ENCODE measurements at places on chromosomes 5 and 9. TPM values are rescaled to one million over a fixed set of nuclear protein-coding genes. Genes with fewer than 3 reads are reported as not detected.

The OR13C4 gene
- not detected for total RNA-seq

The GFPT2 gene
- total RNA-seq, result 125 TPM

DNA sequence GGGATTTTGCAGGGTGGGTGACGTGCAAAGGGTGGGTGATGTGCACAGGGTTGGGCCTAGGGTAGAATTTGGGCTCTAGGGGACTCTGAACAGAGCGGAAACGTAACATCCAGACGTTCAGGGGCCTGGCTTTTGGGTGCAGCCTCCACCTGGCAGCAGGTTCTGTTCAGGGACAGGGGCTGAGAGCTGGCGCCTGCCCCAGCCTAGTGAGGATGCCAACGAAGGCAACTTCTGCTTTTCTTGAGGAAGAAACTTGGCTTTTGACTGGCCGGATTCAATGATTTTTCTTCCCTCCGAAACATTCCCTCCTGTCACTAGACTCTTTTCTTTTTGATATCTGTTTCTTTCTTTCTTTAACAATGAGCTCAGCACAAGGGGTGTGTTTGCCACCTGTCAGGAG lies 38.6 kb upstream of the SLC6A19 start:
- no peak for DNase-seq

DNA sequence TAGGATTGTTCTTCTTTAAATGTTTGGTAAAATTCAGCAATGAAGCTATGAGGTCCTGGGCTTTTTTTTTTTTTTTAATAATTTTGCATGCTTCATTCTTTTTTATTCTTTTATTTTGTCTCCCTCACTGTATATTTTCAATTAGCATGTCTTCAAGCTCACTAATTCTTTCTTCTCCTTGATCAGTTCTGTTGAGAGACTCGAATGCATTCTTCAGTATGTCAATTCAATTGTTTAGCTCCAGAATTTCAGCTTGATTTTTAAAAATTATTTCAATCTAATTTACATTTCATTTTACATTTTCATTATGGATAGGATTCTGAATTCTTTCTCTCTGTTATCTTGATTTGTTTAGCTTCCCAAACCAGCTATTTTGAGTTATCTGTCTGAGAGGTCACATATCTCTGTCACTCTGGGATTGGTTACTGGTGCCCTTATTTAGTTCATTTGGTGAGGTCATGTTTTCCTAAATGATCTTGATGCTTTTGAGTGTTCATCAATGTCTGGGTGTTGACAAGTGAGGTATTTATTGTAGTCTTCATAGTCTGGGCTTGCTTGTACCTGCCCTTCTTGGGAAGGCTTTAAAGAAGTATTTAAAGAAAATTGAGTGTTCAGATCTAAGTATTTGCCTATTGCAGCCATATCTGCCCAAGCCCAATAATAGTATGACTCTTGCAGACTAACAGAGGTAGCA lies 9.1 kb downstream of the LURAP1L start:
- no peak for DNase-seq

DNA sequence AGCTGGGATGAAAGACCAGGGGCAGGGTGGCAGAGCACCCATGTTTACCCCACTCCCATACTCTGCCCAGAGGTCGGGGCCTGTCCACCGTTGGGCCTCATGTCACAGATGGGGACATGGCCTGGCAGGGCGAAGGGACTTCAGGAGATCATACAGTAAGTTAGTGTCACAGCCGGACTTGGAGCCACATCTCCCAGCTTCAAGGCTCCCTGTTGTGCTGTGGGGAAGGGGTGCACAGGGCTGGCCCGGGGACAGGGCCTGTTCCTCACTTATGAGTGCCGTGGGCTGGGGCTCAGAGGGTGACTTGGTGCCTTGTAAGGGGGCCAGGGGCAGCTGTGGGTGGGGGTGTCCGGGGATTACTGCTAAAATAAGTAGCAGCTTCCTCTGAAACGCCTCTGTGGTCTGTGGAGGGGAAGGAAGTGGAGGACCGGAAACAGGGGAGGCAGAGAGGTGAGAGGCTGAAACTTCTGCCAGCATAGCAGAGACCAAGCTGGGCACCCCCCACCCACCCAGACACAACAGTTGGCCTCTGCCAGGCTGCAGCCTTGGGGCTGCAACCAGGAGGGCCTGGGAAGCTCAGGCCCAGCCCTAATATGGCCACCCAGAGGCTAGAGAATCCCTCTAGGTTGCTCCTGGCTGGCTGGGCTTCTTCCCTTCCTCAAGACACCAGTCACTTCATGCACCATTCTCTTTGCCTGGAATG lies 41.1 kb upstream of the NEK6 start:
- DNase-seq, result no peak

GRCh38 chr5:167671176-167671575 lies 620.3 kb upstream of the WWC1 start:
- DNase-seq, result no peak

GRCh38 chr5:78601559-78602314 lies 46.8 kb downstream of the LHFPL2 start:
- no peak for DNase-seq
